ENCODE measurements at places on chromosomes 1 and 21. TPM values are rescaled to one million over a fixed set of nuclear protein-coding genes. Genes with fewer than 3 reads are reported as not detected.

DNA sequence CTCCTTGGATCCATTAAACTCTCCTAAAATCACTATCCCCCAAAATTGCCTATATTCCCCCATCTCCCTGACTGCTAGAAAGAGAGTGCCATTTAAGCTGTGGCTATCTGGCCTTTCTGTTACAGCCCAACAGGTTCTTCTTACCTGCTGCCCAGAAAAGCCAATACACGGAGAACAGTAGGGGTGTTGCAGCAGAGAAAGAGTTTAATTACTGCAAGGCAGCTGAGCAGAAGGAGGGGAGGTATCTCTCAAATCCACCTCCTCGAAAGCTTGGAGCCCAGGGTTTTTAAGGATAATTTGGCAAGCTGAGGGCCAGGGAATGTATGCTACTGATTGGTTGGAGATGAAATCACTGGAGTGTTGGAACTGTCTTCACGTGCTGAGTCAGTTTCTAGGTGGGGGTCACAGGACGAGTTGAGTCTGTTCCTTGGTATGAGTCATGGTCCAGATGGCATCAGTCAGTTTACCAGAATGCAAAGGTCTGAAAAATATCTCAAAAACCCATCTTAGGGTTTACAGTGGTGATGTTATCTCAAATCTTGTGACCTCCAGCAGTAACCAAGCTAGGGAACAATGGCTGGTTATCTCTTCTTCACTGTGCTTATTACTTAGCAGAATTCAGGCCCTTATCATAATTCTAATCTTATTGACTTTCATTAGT is 89.8 kb downstream of the SMYD3 start:
- DNase-seq: no peak

DNA sequence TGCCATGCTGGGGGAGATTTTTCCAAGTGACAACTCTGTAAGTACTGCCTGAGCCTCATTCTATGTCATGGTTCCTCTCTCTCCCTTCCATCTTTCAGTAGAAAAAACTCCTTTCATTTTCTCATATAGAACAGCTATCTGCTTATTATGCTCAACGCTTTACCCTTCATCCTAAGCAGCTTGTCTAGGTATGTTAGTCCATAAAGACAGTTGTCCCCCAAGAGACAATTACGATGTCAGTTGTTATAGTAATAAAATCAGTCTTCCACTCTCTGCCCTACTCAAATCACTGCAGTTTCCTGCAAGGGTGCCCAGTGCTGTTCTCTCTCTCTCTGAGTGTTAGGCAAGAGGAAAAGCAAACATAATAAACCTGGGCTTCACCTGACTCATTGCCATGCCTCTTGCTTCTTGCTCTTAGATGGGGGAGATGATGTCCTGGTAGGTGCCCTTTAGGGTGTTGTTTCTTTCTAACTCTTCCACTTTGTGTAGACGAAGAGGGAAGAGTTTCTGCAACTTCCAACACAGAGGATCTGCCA is 59.4 kb downstream of the PAPPA2 start:
- no peak for DNase-seq

Gene ADGRL4
- total RNA-seq: 0.09 TPM

DNA sequence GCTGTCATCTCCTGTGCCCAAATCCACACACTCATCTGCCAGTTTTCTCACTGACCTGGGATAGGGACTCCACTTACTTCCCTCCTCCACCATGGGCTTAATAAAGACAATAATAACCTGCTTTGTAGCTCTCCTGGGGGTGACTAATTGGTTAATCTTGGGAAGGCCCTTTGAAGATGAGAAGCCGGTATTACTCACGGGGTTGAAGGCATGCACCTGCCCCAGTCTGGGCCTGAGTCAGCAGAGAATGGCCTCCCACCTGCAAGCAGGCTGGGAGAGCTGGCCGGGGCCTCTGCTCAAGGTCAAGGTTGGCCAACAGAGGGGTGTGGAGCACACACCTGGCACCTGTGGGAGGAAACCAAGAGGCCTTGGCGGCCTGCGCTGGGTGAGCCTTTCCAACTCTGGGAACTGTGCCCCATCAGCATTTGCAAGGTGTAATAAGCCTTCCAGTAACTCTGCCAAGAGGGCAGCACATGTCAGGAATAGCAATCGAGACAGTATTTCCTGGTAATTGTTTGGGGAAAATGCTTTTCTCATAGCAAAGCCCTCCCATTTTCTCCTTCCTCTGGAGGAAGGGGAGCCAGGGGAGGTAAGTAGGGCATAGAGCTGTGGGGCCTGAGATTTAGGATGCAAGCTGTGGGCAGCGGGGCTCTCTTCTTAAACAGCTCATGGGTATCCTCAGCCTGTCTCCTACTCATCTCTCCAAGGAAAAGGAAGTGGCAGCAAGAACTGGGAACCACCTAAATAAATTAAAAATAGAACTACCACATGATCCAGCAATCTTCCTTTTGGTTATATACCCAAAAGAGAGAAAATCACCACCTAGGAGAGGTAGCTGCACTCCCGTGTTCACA is 49.0 kb downstream of the TOMM20 start:
- DNase-seq: no peak

GRCh38 chr1:201250326-201251011 is 32.8 kb upstream of the PKP1 start:
- DNase-seq: no peak

Gene LCE3A
- total RNA-seq: not detected

Measured in NCI-H460 (cell line).